ENCODE measurements at places on chromosomes 1 and 21.

- no peak for DNase-seq
These were observed 21.4 kb downstream of the SLC16A1 start for GRCh38 chr1:112934577-112934976.

DNA sequence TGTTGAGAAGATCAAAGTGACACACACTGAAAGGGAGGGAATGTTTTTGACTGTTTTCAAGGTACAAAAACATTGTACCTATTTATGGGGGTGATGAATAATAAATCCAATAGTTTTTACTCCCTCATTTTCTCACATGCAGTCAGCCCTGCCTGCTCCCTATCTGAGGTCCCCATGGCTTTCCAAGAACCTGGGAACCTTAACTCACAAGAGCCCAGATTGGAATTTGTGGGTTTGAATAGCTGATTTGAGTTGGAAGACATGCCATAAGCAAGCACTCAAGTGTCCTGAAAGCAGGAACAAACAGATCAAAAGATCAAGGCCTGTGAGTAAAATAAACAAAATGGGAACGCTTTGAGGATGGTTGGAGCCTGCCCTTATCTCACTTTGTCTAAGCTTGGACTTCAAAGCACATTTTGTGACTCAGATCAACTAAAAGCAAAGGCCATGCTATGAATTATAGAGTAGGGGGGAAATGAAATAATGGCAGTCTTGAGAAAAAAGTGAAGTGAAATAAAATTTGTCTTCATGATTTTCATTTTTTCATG is 136.6 kb downstream of the LYPLAL1 start:
- DNase-seq = no peak

DNA sequence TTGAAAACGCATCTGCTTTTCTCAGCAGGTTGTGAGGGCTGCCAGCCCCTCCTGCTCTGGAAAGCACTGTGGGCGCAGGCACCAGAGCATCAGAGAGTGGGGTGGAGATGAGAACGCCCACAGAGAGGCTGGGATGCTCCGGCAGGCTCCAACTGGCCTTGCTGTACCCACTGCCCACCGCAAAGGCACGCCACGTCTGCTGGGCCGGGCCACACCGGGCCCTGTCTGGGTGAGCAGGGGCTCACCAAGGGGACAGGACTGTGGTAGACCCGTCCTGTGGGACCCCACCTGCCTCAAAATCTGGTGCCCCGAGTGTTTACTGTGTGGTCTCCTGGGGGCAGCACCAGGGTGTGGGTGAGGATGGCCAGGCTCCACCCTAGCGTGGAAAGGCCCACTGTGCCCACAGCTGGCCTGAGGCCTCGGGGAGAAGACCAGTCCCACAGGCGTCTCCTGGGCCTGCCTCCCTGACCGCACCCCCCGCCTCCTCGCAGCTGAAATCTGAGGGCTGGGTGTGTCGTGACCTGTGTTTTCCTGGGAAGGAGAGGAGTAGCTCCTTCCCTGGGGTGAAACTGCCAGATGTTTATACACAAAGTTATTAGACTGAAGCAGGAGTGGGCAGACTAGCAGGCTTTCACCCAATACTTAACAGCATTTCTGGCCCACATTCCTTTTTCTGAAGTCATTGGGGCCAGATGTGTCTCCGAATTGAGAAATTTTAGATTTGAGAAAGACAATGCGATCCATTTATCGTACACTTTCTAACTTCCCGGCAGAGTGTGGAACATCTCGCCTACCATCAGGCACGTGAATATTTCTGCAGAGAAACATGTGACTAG is 53.8 kb downstream of the STUM start:
- no peak for DNase-seq

DNA sequence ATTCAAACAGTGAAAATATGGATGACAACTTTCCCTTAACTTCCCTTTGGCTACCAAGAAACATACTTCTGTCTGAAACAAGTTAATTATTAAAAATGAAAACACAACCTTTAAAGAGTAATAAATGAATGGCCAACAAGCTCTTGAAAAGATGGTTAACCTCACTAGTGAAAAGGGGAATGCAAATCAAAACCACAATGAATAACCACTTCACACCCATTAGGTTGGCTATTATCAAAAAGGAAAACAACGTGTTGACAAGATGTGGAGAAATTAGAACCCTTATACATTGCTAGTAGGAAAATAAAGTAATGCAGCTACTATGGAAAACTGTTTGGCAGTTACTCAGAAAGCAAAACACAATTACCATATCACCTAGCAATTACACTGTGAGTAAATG is 14.1 kb downstream of the COP1 start:
- DNase-seq = no peak

DNA sequence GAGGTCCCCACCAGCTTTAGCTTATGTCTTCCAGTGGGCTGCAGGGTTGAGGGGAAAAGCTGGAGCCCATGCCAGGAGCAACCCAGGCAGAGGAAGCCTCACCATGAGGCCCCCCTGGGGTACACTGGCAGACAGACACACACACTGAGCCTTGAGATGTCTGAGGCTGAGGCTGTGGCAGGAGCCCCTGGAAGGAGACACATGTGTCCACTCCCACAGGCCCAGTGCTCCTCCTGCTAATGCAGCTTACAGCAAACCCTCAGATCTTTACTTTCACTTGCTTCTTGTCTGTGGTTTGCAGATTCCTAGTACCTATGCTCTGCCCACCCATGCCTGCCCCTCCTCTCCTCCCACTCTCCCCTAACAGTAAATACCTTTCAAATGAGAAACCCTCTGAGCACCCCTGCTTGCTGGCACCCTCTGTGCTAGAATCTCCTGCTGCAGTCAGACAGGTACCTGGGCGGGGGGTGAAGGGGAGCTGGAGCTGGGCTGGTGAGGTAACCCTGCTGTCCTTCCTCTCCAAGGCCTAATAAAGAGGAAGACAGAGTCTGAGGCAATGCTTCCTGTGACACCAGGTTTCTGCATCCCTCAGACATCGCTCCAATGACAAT is 63.4 kb upstream of the NEK2 start:
- DNase-seq = peak; percentile 31

GRCh38 chr1:93961443-93961842 is 52.2 kb upstream of the GCLM start:
- DNase-seq = no peak

DNA sequence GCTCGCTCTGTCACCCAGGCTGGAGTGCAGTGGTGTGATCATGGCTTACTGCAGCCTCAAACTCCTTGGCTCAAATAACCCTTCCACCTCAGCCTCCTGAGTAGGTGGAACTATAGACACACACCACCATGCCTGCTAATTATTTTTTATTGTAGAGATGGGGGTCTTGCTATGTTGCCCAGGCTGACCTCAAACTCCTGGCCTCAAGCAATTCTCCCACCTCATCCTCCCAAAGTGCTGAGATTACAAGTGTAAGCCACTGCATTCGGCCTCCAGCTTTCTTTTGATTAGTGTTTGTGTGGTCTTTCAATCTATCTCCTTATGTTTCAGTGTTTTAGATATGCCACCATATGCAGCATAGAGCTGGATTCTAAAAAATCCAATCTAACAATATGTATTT is 19.9 kb upstream of the CSF3R start:
- no peak for DNase-seq

GRCh38 chr21:42423197-42423675 is 19.5 kb downstream of the UBASH3A start:
- DNase-seq = no peak

- DNase-seq = no peak
These were observed 884.6 kb downstream of the TTLL7 start for GRCh38 chr1:83114136-83114834.

DNA sequence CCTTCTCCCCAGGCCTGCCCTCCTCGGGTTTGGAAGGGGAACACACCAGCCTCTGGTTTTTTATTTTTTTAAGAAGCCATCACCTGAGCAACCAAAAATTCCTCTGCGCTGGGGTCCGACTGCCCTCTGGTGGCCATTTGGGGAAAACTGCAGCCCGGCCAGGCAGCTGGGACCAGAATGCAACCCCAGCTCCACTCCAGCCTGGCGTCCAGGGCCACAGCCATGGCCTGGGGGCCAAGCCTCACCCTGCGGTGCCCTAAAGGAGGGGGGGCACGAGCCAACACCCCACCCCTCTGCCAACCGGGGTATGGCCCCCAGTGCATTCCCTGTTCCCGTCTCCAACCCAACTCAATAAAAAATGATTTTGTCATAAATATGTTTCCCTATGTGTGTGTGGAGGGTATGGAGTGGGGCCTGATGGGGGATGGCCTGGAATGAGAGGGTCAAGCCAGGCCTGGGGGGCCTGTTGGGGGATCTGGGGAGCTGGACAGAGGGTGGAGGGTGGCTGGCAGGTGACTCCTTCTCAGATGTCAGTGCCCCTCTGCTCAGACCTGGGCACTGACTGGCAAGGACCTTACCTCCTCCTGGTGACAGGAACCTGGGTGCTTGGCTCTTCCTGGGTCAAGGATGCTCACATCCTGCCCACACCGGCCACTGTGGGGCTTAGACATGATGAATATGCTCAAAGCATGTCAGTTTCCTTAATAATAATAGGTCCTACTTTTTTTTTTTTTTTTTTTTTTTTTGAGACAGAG is 3.2 kb downstream of the GPR3 start:
- DNase-seq = peak; percentile 77

GRCh38 chr1:33607444-33608005 is 135.1 kb downstream of the ZSCAN20 start:
- DNase-seq = no peak

DNA sequence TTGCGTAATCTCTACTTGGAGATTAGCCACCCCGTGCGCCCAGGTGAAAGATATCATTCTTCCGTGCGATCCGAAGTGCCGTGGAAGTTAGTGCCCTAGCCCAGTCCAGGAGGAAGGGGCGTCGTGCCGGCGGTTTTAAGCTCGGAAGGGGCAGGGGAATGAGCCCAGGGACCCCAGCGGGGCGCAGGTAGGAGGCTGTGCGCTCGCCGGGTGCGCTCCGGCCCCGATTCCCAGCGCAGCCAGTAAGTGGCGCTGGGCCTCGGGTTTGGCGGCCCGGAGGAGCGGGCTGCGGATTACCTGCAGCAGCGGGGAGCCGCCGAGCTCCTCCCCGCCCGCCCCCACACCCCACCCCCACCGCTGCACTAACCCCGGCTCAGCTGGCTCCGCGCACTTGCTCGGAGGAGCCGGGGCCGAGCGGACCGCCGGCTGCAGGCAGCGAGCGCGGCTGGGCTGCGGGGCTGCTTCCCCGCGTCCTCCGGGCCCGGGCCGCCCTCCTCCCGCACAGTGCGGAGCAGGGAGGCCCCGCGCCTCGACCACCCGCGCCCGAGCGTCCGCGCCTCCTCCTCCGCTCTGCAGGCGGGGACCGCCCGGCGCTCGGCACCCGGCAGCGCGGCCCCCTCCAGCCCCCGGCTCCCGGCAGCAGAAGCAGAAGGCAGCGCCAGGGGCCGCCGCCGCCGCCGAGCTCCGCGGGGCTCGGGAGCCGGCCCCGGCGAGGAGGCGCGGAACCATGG is at the start of gene RYR2:
TSS of gene RYR2 (plus strand) at position 390 of the 731 bp plus-strand sequence. CDS start at position 728, 338 bp downstream.
- no peak for DNase-seq

GRCh38 chr21:35281956-35282355 is 232.9 kb upstream of the RUNX1 start:
- peak; percentile 78 for DNase-seq

- no peak for DNase-seq
These were observed 62.8 kb upstream of the PRRC2C start for GRCh38 chr1:171422511-171422910.

DNA sequence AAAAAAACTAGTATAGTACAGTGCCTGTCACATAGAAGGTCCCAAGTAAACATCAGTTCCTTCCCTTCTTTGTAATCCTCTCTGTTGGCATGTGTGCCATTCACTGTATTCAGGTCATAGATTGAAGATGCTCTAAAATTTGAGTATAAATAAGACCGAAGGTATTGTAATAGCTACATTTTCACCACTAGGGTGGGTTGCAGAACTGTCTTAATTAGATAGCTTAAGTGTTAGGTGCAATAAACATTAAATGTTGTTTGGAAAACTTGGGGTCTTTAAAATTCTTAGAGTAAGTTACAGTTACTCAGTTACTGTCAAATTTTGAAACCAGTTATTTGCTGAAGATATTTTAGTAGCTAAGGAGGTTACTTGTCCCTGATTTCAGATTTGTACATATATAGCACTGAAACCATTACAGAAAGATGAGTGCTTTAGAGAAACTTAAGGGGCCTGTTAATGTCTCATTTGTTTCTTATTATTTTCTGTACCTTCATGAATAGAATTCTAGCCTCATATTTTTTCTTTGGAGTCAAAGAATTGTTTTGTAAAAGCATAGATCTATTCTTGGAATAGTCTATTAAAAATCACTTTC is 24.3 kb downstream of the PER3 start:
- DNase-seq = peak; percentile 38

DNA sequence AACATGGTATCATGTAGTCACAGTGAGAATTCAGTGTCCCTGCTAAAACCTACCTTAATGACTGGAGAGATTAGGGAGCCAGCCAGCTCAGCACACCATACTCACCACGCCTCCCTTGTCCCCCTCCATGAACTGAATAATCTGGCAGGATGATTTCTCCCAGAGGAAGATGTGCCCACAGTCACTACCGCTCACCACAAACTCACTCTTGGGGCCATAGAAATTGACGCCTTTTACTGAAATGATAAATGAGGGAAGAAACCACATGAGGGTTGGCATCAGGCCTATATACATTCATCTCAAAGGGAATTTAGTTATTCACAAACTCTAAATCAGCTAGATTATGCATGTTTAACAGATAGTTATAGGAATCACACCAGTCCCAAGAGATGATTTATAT is 17.4 kb downstream of the PEA15 start:
- DNase-seq = no peak

- DNase-seq = no peak
These were observed 759.0 kb upstream of the ADAMTS5 start for GRCh38 chr21:27725916-27726315.

DNA sequence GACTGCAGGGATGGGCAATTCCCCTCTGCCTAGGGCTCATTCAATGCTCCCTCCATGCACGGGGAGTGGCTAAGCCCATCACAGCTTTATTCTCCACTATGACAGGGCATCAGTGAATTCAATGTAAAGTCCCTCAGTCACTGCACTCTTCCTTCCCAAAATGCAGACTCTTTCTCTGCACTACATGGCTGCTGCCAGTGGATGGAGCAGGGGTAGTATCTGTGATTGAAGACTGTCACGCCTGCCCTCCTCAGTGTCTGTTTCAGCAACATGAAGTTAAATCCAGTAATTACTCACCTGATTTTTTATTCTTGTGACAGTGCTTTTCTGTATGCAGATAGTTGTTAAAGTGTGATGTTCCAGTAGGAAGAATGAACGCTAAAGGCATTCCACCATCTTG is 1323.2 kb downstream of the AMY1C start:
- DNase-seq = no peak

DNA sequence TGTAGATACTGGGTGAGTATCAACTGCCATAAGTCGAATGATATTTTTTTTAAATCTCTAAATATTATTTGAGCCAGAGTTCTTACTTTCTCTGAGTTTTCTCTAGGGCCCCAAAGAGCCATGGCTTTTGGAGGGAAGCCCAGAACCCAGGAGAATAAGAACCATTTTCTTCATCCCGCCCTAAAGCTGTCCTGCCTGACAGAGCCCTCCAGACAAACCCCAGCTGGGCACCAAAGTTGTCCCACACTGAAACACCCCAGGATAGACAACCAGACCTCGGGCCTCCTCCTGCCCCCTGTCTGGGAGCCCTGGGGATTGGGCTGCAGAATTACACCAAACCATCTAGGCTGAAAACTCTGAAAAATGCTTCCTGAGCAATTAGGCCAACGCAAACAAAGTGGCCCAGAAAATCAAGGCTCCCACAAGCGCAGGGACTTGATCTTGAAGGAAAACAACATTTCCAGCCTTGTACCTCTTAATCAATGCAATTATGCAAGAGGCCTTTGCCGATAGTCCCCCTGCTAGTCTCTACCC is 113.1 kb downstream of the RRAGC start:
- DNase-seq = no peak

Measured in suppressor macrophage treated with lipopolysaccharide for 1 hour (primary cell).